Fibroblast of the aortic adventitia (primary cell): ENCODE measurements at places on chromosomes 2 and 18. TPM values are rescaled to one million over a fixed set of nuclear protein-coding genes. Genes with fewer than 3 reads are reported as not detected.

Gene VWC2L
- total RNA-seq, result not detected in 2 replicates

Gene AQP12B
- total RNA-seq, result not detected in 2 replicates

Gene MC2R
- total RNA-seq, result not detected in 2 replicates

Gene CFAP65
- not detected in 2 replicates for total RNA-seq

Gene ASIC4
- not detected in 2 replicates for total RNA-seq

Gene NETO1
- total RNA-seq, result not detected in 2 replicates

Gene UCN
- 0.27 and 1.1 TPM in 2 replicates for total RNA-seq

Gene GAREM2
- 0.57 and 2.4 TPM in 2 replicates for total RNA-seq

Gene SLC9A4
- total RNA-seq, result not detected in 2 replicates

Gene KIF1A
- under 0.01 TPM in 1 of 2 replicates, not detected in the other for total RNA-seq

- DNase-seq, result peak; percentile 59
Observed at GRCh38 chr18:22176420-22177326, 7.3 kb downstream of the GATA6 start.

DNA sequence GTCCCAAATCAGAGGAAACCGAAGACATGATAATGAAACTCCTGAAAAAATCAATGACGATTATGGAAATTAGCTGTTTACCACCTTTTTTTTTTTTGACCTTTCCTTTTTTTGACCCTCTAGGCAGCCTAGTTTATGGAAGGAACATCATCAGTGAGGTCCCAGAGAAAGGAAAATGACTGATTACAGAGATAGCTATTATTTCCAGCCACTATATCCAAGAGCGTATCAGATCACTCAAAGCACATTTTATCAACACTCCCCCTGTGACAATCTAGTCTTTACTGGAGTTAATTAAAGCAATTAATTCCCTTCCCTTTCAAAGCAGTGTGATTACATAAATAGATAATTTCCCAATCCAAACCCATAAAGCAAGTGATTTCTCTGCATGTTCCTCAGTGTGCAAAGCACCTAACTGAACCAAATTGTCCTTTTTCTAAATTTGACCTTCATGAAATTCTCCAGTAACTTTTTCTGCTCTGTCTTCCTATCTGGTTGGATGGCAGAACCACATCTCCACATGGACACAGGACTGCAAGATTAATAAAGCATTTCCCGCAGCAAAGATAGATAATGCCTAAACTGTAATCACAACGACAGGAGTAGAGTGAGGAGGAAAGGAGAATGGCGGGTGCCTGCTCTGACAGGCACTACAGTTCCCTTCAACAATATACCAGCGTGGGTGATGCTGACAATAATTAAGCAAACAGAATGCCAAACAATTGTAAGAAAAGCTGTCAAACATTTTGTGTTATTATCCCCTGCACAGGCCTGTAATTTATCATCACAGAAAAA lies 194.4 kb downstream of the SLC8A1 start:
- DNase-seq, result no peak

DNA sequence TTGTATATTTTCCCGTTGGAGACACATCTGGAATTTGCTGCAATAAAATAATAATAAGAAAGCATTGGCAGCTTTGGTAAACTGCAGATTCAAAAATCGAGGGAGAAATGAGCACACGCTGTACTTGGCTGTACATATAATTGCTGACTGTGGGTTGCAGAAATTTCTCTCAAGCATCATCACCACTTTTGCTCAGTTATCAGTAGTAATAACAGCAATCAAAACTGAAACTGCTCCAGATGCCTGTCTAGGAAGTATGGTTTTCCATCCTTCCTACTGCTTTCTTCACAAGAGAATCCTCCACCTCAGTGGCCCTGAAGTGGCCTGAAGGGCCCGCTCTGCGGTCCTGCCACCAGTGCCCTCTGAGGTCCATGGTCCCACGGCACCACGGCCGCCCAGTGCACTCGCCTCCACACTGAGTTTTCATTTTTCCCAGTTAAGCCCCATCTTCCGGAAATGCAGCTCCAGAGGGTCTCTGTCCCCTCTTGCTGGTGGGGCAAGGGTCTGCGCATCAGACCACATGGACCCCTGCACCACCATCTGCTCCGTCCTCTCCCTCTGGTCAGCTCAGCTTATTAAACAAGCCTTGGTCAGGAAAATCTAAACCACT lies 3.9 kb downstream of the DUSP28 start:
- no peak for DNase-seq

DNA sequence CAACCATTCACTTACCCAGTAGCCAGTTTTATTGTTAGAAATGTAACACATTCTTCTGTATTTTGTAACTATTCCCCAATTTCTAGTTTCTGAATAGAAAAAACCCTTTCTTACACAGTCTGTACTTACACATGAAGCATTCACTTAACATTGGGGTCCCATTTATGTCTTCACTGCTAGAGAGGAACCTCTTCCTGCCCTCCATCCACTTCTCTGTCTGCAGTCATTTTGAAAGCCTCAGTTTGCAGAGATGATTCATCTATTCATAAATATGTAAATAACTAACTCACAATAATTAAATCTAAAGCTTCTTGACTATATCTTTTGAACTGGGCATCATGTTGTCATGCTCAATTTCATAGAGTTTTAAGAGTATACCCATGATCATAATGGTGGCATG lies 55.9 kb downstream of the ZRANB3 start:
- no peak for DNase-seq

- DNase-seq, result no peak
Observed at GRCh38 chr2:222499226-222499625, 74.9 kb downstream of the SGPP2 start.

DNA sequence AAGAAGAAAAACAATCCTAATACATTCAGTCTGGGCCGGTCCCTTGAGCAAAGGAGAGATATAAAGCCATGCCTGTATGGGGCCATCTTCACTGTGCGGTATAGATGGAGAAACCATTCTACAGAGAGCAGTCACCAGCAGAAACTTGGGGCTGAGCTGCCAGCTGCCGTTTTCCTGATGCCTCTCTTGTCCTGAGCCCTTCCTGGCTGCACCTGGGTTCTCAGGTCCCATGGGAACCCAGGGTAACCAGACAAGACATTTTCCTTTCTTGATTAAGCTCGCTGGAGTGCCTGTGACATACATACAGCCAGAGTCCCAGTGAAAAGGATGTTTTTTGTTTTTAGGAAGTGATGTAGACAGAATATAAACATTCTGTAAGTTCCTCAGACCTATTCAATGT lies 5.3 kb upstream of the METTL21A start:
- no peak for DNase-seq

GRCh38 chr2:58853420-58853819 lies 612.3 kb upstream of the FANCL start:
- no peak for DNase-seq

DNA sequence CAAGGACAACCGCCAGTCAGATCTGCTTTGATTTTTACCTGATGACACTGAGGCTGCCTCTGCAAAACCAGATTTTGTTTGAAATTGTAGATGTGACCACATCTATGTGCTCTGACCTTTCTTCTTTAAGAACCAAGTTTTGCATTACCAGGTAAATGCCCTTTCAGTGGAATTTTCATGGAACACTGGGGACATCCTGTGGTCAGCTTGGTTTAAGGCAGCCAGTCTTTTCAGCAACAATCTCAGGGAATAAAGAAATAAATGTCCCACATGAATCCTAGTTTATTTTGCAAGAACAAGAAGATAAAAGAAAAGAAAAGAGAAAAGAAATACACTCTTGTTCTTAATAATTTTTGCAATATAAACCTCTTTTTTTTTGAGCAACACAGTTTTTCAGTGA lies 90.6 kb downstream of the POU3F3 start:
- DNase-seq, result peak; percentile 1

GRCh38 chr2:96679848-96680247 lies 37.3 kb downstream of the FER1L5 start:
- DNase-seq, result peak; percentile 22

- no peak for DNase-seq
Observed at GRCh38 chr2:143177096-143177786, 48.0 kb downstream of the ARHGAP15 start.

DNA sequence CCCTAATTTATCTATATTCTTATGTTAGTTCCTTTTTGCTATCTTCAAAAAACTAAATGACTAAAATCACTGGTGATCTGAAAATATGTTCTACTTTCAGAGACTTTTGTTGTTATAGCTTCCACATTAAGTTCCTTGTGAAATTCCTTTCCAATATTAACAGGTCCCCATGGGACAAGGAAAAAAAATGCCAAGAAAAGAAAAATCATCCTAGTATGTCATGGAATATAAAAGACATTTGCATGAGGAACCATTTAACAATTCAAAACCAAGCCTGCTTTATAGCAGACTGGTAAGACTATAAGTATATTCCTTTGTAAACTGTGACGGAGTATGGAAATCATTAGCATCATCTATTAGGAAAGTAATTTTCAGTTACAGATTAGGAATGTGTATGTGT lies 48.1 kb downstream of the COBLL1 start:
- peak; percentile 61 for DNase-seq

DNA sequence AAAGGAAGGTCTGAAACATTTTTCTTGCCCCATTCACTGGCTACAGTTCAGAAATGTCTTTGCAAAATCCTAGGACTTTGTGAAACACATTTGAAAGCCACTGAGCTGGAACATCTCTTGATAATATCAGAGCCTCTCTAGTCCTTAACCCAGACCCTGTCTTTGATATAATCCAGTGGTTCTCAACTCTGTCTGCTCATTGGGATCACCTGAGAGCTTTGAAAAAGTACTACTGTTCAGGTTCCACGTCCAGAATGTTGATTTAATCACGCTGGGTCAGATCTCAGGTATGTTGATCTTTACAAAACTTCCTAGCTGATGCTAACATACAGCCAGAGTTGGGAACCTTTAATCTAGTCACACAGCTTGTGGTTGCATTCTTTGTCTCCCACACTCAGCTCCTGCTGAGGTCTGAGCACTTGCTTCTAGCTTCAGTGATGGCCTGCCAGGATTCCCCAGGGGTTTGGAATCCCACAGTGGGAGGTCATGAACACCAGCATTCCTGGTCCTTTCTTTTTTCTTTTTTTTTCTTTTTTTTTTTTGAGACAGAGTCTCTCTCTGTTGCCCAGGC lies 262.7 kb downstream of the SETBP1 start:
- DNase-seq, result peak; percentile 24

- no peak for DNase-seq
Observed at GRCh38 chr2:30104307-30104706, 42.5 kb upstream of the YPEL5 start.

DNA sequence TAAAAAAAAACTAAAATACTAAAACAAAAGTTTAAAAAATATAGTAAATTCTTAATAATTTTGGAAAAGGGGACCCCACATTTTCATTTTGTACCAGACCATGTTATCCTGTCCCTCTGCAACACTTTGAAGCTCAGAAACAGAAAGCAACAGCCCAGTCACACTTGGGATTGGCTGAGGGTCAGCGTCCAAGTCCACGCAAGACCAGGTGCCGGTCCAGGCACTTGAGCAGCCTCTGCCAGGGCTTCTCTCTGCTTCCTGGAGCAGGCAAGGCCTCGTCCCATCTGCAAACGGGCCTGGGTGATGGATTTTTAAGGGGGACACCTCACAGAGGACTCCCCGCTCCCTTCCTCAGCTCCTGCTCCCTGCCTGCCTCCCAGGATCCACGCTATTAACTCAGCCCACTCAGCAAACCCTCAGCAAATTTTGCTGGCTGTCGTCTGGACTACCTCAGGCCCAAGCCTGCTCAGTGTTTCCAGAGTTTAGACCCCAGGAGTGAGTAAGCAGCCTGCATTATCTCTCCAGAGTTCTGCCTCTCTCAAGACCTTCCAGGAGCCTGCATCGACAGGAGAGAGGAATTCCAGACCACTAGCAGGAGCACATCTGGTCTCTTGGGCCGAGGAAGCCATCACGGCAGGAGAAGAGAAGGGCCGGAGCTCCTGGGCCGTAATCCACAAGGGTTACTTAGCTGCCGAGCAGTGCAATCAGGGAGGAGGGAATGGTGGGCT lies 88.7 kb upstream of the STPG4 start:
- DNase-seq, result peak; percentile 51
